D341Med (cell line): ENCODE measurements at places on chromosomes 2 and 18.

DNA sequence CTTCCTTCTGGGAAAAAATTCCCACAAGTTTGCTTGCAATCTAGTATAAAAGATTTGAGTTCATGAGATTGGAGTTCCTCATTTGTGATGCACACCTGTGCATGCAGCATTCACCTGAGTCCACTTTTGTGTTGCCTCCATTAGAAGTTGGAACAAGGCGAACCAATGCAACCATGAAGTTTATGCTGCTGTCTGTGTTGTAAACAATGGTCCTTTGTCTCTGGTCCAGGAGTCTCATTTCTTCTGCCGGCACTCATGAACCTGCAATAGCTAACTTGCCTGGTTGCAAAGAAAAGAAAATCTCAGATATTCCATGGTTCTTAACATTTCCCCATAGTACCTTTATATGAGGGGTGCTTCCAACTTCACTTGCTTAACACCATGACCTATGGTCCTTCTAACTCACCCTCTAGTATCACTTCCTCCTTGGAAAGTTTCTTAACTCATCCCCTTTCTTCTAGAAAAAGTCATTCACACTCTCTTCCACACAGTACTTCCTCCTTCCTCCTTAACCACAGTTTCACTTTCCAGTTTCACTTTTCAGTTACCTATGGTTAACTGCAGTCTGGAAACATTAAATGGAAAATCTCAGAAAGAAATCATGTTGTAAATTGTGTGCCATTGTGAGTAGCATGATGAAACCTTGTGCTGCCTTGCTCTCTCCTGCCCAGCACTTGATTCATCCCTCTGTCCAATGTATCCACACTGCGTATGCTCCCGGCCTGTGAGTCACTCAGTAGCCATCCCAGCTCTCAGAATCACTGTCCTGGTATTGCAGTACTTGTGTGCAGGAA, 128.8 kb upstream of the TRIB2 start:
- DNase-seq, result no peak

- DNase-seq, result no peak
Observed at GRCh38 chr18:5726011-5726410, 169.3 kb downstream of the TMEM200C start.

DNA sequence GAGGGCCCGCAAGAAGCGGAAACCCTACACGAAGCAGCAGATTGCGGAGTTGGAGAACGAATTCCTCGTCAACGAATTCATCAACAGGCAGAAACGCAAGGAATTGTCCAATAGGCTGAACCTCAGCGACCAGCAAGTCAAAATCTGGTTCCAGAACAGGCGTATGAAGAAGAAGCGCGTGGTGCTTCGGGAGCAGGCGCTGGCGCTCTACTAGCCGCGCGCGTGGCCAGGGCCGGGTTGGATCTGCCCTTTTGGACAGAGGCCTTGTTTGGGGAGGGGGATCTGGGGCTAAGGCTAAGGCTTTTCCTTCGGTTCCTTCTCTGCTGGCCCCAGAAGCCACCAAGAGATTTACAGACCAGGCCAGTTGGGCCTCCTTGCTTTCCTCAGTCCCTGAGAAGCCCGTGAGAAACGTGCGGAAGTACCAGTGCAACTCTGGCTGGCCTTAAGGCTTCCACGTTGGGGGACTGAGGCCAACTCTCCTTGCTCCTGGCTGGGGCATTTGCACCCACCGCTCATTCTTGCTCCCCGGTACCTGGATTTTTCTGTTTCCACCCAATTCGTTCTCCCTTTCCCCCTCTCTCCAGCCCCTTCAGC, 1.0 kb downstream of the HOXD12 start:
- DNase-seq, result no peak

GRCh38 chr2:204065566-204065965, 129.0 kb downstream of the ICOS start:
- DNase-seq, result no peak

DNA sequence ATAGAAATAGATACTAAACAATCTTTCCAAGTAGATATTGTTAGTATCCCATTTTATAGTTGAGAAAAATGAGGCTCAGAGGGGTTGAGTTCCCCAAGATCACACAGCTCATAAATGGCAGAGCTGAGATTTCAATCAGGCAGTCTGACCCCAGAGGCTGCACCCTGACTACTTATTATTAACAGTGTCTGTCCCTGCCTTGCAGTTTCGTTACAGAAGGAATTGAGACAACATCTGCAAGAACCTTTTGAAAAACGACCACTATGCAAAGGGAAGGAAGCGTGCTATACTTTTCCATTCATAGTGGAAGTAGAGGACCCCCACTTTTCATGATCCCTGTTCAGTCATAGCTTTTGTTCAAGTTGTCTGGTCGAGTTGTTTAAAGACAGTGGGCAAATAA, 53.2 kb upstream of the SEC11C start:
- DNase-seq, result no peak

DNA sequence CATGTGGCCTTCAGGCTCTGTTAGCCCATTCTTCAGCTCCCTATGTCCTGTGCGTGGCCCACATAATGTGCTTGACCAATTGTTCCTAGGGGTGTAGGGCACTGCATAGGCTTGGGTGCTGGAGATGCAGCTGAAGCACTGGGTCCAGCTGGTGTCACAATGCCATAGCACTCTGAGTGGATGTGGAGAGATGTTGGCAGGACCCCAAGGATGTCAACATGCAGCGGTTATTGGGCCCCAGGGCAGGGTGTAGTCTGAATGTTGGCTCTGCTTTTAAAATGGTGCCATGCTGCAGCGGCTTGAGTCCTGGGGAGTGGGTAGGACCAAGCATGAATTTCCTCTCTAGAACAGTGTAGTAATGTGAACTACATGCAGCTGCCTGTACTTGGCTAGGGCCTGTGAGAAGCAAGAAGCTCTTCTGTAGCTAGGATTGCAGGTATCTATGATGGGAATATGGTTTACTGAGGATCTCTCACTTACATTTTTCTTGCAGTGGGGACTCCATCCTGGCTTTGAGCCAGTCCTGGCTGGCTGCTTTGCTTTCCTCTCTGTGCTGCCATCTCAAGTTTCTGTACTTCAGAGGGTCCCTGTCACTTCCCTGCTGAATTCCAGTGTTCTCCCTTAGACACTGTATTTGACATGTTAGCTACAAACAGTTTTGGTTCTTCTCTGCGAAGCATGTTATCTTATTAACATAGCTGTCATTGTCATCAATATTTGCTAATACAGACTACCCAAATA, 148.4 kb downstream of the CSRNP3 start:
- no peak for DNase-seq

- DNase-seq, result no peak
Observed at GRCh38 chr2:134149904-134150303, 104.0 kb upstream of the MGAT5 start.

DNA sequence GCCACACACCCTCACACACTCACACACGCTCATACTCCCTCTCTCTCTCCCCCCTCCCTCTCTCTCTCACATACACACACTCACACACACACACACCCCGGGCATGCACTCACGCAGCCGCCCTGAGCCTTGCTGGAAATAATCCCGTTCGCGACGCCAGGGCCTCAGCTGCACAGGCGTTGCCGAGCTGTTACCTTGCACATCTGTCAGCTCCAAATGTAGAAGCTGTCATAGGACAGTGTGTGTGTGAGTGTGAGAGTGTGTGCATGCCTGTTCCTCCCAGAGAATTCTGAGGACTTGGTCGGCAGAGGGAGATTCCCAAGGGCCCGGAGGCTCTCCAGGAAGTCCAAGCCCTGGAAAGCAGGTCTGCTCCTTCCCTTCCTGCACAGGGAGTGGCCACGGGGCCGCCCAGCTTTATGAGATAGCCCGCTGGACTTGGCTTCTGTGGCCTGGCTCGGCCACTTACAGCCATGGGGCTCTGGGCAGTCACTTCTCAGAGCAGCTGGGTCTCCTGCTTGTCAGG, 8.6 kb downstream of the SPR start:
- no peak for DNase-seq

- no peak for DNase-seq
Observed at GRCh38 chr18:63374540-63374939, 7.5 kb upstream of the KDSR start.

DNA sequence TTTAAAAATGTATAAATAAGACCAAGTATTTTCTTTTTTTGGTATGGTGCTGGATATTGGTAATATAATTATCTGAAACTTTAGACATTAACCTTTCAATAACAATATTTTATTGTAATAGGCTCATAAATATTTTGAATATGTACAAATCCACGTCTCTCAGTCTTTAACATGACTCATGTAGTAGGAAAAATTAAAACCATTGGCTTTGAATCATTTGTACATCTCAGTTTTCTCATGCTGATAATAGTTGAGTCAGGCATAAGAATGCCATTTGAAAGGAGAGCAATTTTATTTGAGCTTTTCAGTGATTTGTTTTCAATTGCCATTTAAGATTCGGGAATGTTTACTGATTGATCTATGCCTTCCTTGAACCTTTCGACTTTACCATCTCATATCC, 364.8 kb downstream of the TGIF1 start:
- no peak for DNase-seq

GRCh38 chr18:13572721-13573120, 153.6 kb downstream of the FAM210A start:
- DNase-seq, result no peak

DNA sequence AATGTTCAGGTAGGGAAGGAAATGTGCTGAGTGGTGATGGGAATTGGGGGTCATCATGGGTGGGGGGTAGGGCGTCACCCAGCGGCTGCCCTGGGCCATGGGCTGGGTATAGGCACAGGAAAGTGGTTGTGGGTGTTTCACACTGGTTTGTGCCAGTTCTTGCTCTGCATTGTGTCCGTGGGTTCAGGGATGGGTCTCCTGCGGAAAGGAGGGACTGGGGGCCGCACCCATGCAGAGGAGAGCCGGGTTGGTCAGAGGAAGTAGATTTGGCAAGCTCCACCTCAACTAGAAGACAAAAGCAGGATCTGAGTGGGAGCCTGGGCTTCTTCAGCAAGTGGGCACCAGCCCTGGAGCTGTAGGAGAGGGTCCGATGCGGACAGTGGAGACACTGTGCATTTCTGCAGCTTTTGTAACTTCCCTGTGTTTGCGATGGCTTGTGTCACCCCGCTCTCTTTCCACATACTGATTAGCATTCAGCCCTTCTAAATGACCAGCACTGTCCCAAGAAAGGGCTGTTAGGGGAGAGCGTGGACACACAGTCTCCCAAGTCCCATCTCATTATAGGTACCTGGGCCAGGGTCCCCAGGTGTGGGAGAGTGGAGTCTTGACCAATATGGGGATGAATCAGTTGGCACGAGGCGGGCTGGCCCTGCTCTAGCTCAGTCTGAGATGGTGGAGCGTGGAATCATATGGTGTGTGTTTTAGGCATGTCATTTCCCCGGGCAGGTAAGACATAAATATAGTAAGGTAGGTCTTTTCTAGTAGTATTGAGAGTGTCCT, 67.2 kb downstream of the LRRFIP1 start:
- DNase-seq, result no peak

DNA sequence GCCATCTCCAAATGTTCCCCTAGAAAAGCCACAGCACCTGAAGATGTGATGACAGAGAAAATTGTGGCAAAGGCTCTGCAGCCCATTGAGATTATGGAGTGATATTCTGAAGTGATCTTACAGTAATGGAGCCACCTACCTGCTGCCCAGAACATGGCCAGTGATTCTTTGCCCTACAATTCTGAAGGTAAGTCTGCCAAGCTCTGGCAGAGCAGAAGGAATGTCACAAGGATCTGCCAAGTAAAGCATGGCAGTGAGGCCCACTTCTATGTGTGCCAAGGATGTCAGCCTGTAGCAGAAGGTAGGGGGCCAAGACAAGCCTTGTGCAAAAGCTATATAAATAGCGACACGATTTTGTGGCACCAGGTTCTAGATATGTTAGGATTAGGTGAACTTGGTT, 155.1 kb downstream of the RND3 start:
- no peak for DNase-seq

DNA sequence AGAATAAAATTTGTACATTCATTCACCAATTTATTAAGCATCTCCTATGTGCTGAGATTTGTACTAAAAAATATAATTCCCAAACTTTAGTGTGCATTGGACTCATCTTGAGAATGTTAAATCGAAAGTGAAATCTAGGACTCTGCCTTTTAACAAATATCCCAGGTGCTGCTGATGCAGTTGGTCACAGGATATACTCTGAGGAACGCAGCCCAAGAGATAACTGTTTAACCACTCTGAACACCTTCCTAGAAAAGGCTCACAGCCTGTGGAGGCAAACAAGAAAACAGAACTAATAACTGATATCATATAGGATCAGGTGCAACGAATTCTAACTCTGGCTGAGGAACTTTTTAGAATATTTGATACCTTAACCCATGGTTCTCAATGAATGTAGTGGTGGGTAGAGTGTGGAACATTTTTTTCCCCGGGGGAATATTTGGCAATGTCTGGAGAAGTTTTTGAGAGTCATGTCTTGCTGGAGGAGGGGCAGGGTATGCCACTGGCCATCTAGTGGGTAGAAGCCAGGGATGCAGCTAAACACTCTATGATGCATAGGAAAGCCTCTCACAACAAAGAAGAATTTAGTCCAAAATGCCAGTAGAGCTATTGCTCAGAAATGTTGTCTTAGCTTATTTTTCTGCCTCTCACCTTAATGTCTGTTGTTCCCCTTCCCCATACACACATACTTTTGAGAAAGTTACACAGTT, 96.5 kb downstream of the EHBP1 start:
- DNase-seq, result no peak

DNA sequence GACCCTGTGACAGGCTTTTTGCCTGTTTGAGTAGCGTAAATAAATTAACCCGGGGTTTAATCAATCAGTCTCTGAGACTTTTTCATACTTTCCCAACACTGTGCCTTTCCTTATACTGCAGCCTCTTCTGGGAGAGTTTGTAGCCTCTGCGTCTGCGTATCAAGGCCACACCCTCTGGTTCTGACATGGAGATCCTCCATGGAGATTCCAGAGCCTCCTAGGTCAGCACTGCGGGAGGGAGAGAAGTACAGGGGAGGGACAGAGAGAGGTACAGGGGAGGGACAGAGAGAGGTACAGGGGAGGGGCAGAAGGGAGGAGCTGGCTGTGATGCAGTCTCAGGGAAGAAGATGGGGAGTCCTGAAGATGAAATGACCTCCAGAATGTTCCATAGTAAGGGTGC, 166.0 kb downstream of the ARL4C start:
- DNase-seq, result no peak

DNA sequence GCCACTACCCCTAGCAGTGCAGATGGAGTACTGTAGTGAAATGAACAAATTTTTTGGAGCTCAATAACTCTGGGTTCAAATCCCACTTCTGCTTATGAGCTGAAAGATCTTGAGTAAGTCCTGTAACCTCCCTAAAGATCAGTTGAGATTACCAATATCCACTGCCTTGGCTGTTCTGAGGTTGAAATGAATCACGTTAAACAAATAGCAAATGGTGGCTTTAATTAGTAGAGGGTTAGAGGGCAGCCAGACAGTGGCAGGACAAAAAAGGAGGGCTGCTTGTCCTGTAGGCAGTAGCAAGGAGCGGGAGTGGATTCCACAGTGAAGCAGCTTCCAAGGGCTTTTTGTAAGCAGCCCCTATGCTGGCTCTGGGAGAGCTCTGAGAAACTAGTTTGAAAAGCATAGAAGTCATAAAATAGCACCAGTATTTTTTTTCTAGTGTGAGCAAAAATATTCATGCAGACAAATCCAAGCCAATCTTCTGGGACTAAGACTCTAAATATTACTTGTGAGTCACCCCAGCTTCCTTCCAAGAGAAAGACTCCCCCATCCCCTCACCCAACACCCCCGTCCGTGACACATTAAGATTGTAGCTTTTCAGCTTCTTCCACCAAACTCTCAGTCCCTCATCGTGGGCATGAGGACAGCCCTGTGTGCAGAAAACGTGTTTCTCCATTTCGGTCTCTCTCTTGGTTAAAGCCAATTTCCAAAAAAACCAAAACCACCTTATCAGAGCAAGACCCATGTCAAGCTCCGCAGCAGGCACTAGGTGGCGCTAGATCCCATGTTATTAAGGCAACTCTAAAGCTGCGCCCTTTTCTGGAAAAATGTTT, 123.5 kb upstream of the LGALSL start:
- peak; percentile 62 for DNase-seq
